ENCODE measurements at places on chromosomes 16 and 17. TPM values are rescaled to one million over a fixed set of nuclear protein-coding genes. Genes with fewer than 3 reads are reported as not detected.

DNA sequence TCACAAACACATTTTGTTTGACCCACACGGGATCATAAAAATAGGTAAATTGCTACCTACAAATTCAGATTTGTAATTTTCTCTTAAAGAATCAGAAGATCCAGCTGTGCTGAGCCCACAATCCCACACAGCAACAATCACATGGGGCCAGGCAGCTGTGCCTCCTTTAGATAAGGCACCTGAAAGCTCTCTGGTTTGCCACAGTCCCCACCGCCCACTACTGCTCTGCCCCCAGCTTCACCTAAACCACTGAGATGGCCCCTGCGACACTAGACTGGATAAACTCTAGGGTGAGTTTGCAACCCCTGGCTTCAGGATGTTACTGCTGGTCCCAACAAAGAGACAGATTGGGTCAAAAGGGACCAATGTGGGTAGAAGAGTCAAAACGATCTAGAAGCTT lies 96.8 kb downstream of the GSG1L start:
- DNase-seq, result no peak

DNA sequence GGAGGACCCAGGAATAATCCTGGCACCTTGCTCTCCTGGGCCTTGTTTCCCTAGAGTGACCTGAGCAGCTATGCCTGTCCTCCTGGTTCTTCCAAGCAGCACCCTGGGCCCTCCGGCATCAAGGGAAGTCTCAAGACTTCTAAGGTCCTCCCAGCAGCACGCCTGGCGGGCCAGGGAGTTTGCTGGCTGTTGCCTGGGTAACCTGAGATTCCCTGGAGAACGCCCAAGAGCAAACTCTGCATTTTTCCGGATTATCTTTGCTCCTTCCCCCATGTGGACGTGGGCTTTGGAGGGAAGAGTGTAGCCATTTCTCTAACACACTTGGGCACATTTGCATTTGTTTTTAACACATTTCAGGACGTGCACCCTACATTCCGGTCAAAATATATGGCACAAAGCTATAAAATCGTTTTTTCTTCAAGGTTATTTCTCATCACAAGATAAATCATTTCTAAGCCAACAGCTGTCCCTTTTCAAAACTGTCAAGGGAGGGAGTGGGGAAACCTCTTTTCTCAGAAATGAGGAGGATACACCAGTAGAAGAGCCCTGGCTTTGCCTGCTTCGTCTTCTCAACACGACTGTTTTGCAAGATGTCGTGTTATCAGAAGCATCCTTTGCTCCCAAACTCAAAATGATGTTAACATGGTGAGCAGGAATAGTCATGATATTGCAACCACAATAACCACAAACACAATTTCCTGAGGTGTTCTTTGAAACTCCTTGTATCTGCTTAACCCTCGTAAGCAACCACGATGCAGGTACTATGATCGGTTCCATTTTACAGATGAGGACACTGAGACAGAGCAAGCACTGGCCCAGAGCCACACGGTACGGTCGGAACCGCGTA lies 116.5 kb downstream of the ADCY9 start:
- no peak for DNase-seq

- DNase-seq, result peak; percentile 44
Observed at GRCh38 chr17:67779098-67779672, 46.1 kb upstream of the BPTF start.

GRCh38 chr16:8967132-8967821 lies 3.6 kb upstream of the USP7 start:
- no peak for DNase-seq

GRCh38 chr16:80743273-80743672 lies 61.1 kb downstream of the CDYL2 start:
- DNase-seq, result no peak

- DNase-seq, result no peak
Observed at GRCh38 chr17:44354582-44355561, 8.8 kb downstream of the FAM171A2 start.

DNA sequence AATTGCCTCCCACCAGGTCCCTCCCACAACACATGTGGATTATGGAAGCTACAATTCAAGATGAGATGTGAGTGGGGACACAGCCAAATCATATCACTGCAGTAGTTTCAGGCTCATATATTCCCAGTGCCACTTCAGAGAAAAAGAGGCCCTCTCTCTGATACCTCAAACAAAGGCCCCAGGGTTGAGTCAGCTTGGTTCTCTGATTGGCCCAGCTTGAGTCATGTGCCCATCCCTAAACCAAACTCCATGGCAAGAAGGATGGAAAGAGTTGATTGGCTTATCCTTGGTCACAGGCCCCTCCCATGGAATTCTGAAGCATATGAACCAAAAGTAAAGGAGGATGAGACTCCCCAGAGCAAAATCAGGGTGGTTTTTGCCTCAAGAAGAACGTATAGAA lies 75.9 kb upstream of the IRX6 start:
- no peak for DNase-seq

DNA sequence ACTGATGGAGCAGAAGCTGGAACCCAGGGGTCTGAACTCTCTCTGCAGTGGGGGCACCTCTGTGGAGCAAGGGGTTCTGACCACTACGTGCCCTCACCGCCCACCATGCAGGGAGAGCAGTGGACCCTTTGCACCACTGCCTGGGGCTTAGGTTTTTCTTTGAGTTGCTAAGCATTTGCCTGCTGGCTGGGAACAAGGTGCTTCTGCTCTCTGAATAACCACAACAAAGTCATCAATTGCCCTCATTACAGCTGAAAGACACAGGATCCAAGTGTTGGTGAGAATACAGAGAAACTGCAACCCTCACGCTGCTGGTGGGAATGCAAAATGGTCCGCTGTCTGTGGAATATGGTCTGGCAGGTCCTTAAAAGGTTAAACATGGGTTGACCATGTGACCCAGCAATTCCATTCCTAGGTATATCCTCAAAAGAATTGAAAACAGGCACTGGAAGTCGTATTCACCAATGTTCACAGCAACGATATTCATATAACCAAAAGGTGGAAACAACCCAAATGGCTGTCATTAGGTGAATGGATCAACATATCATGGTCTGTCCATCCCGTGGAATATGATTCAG lies 22.8 kb downstream of the NLRC3 start:
- DNase-seq, result no peak

DNA sequence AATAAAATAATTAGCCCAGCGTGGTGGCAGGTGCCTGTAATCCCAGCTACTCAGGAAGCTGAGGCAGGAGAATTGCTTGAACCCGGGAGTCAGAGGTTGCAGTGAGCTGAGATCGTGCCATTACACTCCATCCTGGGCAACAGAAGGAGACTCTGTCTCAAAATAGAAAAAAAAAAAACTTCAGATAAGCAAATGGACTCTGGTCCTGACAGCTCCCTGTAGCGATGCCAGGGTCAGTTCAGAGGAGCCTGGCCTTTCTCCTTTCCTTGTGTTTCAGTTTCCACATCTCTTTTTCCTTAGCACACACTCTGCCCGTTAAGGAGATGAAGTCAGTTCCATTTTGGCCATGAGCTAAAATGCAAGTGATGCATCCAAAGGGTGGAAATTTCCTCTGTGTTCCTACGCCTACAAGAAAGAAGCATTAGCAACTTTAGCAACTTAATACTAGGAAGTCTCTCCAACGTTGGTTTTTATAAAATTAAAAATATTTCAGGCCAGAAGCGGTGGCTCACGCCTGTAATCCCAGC lies 11.6 kb upstream of the GRB2 start:
- DNase-seq, result no peak

DNA sequence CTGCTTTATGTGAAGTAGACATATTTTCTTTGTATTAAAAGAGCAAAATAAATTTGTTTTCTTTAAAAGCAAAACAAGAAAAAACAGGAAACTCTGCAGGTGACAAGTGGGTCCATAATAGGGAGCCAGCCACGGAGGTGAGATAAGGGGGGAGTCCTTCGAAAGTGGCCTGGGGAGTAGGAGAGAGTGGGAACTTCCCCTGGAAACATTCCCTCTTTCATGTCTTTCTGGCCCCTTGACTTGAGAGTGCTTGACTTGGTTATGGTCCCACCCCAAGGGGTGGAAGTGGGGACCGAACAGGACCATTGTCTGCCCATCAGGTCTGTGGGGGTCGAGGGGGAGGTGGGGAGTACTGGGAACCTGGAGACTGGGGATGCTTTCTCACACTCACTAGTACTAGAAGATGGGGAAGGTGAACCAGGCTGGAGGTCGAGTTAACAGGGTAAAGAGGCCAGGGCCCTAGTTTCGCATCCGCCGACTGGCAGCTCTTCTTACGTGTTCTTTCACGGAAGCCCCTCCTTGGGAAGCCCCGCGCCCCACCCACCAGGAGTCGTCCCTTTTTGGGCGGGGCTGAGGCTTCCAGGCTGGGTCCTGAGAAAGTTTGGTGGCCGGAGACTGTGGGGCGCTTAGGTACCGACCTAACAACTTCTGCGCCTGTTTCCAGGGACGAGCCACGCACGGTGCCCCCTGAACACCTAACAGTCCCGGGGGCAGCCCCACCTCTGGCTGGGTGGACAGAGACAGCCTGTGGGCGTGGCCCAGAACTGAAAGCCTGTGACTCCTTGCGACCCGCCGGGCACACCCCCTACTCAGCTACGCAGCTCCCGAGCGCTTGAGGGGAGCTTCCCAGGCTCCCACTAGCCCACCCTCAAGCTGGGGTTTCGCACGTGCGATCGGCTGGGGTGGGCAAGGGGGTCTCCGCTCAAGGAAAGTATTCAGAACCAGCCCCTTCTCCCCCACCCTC lies 790 bp downstream of the TRADD start:
- DNase-seq, result peak; percentile 78

- DNase-seq, result no peak
Observed at GRCh38 chr17:75689441-75689873, 22.3 kb downstream of the SAP30BP start.

DNA sequence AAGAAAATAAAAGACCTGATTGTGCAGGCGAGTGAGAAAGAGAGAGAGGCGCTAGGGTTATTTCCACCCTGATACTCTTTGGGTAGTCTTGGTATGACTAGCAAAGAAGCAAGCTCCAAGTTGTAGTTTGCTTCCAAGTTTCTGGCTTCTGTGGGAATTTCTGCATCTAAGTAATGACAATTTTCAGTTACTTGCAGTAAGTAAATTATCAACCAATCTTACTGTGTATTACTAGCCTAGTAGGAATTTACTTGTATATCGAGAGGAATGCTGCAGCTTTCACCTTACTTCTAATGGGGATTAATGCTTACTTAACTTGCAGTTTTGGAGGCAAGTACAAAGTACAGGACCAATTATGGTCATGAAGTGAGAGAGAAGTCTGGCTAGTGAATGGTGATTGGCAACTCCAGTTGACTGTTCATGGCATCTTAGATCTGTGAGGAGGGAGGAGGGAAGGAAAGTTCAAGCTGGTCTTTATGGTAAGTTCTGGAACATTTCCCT lies 31.9 kb downstream of the TENT4B start:
- peak; percentile 39 for DNase-seq

DNA sequence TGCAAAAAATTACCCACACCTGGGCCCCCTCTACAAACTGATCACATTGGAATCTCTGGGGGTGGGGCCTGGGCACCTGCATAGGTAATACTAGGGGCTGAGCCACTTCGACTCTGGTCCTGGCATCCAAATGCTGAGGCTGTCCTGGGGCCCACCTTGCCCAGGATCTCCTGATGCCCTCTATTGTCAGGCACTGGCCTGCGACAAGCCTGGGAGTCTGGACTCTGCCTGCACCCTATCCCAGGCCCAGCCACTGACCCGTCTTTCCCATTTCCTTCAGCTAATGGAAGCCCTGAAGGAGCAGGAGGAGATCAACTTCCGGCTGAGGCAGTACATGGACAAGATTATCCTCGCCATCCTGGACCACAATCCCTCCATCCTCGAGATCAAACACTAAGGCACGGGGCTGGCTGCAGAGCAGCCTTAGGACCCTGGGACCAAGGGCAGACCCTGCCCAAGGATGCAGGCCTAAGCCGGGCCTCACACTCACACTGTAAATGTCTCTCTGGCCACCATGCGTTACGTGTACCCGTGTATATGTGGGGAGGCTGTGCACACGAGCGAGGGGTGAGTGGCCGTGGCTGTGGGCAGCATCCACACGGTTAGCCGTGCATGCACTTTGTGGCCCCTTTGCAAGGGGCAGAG lies 140.0 kb downstream of the RAB11FIP4 start:
- DNase-seq, result no peak

DNA sequence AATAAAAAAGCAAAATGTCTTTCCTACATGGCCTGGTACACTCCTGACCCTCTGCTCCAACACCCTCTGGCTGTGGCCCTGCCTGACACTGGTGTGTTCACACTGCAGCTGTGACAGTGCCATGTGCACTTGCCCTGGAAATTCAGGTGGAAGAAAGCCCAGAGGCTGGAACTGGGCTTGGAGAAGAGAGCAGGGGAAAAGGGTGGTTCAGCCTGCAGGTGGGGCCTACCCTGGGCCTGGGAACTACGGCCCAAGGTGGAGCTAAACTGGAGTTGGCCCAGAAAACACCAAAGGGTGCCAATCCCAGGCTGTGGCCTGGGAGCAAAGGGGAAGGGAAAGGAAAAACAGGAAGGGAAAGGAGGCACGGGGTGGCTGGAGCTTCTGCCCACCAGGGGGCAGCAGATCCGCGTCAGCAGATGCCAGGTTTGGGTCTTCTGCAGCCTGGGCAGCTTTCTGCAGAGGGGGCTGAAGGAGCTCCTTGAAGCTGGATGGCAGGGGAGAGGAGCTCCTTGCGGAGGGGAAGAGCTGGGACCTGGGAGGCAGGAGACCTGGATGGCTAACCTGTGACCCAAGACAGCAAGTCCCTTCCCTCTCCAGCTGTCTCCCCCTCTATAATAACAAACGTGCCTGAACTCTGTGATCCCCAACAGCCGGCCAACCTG lies 15.4 kb upstream of the CTCF start:
- peak; percentile 88 for DNase-seq

GRCh38 chr16:1874854-1875253 lies 2.9 kb upstream of the MEIOB start:
- DNase-seq, result no peak

DNA sequence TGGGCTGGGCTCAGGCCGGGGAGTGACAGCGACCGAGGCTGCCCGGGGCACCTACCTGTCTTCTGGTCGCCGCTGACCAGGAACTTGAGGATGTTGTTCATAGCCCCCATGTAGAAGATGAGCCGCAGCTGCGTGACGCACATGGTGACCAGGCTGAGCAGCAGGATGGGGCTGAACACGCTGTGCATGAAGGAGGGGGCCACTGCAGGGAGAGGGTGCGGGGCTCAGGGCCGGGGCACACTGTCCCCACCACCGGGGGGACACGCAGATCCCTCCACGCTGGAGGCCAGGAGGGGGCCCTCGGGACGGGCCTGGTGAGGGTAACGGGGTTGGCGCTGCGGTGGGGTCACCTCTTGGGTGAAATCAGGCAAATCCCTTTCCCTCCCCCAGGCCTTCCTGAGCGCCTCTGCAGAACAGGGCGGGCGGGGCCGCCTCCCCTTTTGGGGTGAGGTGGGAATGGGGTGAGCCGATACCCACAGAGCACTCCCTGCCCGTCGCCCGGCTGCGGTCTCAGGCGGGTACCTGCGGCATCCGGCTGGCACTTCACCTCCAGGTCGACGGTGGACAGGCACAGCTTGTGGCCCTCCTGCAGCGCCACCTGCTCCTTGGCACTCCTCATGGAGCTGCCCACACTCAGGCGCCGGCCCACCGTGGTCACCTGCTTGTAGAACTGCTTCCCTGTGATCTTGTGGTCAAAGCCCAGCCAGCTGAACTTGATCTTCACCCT lies 28.3 kb upstream of the PITPNA start:
- DNase-seq, result peak; percentile 6

C17orf50 gene
- not detected for total RNA-seq

GLP2R gene
- 9.4 TPM for total RNA-seq

TTYH2 gene
- 17.9 TPM for total RNA-seq

MARCHF10 gene
- total RNA-seq, result not detected

TMEM98 gene
- 101 TPM for total RNA-seq

CDC6 gene
- total RNA-seq, result 1.7 TPM

HOXB4 gene
- 0.45 TPM for total RNA-seq

NPIPA3 gene
- 1.7 TPM for total RNA-seq

SHBG gene
- not detected for total RNA-seq

ST6GALNAC1 gene
- total RNA-seq, result 257 TPM

SLC35G3 gene
- not detected for total RNA-seq

NOD2 gene
- total RNA-seq, result 6.2 TPM

LPO gene
- total RNA-seq, result not detected

KRT31 gene
- not detected for total RNA-seq

Measured in stomach (tissue), 19 donors.